Stimulated activated naive CD8-positive, alpha-beta T cell treated with anti-CD3 and anti-CD28 coated beads, Interleukin-15, amount 100 ng/mL, for 72 hours (primary cell): ENCODE measurements at places on chromosomes 16 and 17.

DNA sequence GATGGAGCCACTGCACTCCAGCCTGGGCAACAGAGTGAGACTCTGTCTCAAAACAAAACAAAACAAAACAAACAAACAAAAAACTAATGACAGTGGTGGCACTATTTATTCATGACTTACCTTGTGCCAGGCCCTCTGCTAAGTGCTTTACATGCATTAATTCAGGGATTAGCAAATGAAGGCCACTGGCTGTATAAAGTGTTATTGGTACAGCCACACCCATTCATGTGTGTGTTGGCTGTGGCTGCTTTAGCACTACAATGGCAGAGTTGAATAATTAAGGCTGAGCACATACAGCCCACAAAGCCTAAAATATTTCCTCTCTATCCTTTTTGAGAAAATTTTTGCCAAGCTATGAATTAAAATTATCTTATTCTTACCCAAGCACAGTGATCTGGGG is 531.8 kb upstream of the CDH5 start:
- DNase-seq = no peak

DNA sequence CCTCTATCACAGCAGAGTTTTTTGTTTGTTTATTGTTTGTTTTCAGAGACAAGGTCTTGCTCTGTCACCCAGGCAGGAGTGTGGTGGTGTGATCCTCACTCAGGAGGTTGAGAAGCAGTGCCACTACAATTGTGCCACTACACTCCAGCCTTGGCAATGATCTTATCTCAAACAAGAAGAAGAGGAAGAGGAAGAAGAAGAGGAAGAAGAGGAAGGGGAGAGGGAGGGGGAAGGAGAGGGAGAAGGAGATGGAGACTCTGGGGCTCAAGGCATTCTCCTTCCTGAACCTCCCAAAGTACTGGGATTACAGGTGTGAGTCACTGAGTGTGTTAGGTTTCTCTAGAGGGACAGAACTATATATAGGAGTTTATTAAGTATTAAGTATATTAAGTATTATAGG is 17.1 kb upstream of the C17orf58 start:
- no peak for DNase-seq

- DNase-seq = peak; percentile 65
Observed at GRCh38 chr16:87874639-87875427, 5.5 kb upstream of the SLC7A5 start.

- no peak for DNase-seq
Observed at GRCh38 chr16:12420661-12421209, 383.0 kb downstream of the CPPED1 start.

- no peak for DNase-seq
Observed at GRCh38 chr17:19610311-19610710, 38.2 kb upstream of the ALDH3A2 start.

GRCh38 chr16:4428500-4428899 is 2.8 kb downstream of the DNAJA3 start:
- DNase-seq = no peak

DNA sequence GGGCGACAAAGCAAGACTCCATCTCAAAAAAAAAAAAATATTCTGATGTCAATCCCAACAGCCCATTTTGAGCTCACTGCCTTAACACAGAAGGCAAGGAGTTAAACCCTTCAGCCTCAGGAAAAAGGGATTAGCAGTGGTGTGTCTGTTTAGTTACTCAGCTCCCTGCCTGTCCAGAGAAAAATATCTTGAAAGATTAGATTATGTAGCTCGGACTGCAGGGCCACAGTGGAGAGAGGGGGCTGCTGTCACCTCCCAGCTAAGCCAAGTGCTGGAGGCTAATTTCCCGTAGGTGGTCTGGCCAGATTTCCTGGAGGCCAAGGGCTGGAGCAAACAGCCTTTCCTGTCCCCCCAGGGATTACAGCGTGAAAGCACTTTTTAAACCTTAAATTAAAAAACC is 50.3 kb downstream of the C16orf95 start:
- no peak for DNase-seq

- DNase-seq = no peak
Observed at GRCh38 chr16:53707671-53708070, 3.7 kb downstream of the FTO start.

- no peak for DNase-seq
Observed at GRCh38 chr17:58283674-58284612, 3.2 kb upstream of the MPO start.

GRCh38 chr17:74303305-74303704 is 22.7 kb upstream of the KIF19 start:
- no peak for DNase-seq

- DNase-seq = no peak
Observed at GRCh38 chr16:66480265-66481080, 53.4 kb downstream of the BEAN1 start.

GRCh38 chr17:1201132-1201702 is 21.4 kb upstream of the ABR start:
- DNase-seq = peak; percentile 65

DNA sequence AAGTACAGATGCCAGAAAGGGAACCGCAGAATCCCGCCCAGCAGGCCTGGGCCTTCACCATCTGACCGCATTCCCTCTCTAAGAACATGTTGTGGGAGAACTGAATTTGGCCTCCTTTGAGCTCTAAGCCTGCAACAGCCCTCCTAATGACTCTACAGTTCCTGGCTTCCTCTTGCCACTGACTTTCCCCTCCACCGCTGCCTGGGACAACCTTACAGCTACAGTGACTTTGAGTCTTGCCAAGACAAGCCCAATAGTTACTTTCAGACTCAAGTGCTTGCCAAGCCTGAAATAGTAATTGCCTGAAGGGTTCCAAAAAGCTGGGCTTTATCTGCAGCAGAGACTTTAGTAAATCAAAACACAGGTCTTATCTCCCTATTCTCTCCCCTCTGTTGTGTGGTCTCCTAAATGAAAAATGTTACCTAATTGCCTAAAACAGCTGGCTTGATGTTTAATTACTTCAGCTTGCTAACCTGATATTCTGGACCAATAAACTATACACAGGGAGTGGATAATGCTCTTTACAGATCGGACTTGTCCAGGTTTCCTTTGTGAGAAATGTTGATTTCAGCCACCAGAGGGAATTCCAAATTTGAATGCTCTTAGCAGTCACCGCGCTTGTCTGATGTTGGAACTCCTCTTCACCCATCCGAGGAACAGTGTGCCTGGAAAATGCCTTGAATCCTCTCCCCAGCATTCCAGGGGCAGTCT is 85.1 kb upstream of the TBX2 start:
- DNase-seq = no peak

DNA sequence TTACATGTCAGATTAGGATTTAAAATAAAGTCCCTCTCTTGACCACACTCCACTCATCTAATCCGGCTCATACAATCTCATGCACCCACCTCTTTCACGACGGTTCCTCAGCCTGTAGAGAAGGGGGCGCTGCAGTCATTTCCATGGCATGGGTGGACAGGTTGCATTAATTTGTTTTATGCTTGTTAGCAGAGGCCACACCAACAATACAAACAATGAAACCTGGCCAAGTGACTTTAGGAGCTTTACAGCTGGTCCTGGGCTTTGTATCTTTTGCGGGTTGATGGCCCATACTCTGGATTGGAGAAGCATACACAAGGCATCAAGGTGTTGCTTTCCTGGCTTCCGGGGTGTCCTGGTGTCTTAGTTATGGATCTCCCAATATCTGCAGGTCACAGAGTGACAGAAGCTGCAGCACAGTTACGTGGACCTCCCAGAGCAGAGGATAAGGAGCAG is 9.7 kb upstream of the SNF8 start:
- DNase-seq = no peak

DNA sequence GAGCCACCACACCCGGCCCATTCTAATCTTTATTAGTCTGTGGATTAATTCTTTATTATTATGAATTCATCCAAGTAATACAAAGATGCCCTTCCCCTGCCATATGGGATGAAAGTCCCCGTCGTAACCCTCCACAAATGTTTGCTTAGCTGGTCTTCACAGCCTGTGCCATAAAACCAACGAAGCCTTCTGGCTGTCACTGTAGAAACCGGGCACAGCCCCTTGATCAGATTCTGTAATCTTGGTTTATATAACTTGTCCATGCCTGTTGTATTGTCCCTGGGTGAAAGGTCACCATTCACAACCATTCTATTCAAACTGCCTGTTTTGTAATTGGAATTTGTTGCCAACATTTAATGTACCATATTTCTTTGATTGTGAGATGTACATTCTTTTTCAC is 66.5 kb downstream of the ATP2C2 start:
- no peak for DNase-seq

DNA sequence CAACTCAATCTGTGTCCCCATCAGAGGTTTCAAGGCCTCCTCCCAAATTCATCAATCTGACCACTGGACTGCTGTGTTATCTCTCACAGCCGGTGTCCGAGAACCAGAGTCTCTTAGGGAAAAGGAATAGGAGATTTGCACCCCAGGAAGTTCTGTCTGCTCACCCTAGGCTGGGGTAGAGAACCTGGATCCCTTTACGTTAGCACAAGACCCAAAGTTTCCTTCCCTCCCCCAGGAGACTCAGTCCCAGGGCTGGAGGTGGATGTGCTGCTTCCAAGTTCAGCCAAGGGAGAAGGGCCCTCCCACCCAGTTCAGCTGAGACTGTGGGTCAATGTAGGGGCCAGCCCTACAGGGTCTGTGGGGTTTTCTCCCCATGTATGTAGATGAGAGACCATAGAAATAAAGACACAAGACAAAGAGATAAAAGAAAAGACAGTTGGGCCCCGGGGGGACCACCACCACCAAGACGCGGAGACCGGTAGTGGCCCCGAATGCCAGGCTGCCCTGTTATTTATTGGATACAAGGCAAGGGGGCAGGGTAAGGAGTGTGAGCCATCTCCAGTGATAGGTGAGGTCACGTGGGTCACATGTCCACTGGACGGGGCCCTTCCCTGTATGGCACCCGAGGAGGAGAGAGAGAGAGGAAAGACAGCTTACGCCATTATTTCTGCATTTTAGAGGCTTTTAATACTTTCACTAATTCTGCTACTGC is 22.7 kb upstream of the OR1F1 start:
- DNase-seq = no peak

DNA sequence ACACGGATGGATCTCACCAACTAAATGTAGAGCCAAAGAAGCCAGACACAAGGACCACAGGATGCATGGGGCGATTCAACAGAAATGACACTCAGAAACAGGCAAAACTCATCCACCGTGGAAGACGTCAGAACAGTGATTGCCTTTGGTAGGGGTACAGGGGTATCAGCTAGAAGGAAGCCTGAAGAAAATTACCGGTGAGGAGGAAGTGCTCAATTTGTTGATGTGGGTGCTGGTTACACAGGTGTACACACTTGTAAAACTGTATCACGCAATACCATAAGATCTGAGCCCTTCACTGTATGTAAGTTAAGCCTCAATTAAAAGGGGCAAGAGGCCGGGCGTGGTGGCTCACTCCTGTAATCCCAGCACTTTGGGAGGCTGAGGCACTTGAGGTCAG is 226.1 kb downstream of the C16orf78 start:
- no peak for DNase-seq

- no peak for DNase-seq
Observed at GRCh38 chr16:8848939-8849391, 19.8 kb downstream of the CARHSP1 start.

GRCh38 chr17:37025847-37026530 is 77.2 kb downstream of the AATF start:
- peak; percentile 14 for DNase-seq

- no peak for DNase-seq
Observed at GRCh38 chr16:10601444-10602408, 21.3 kb upstream of the EMP2 start.

DNA sequence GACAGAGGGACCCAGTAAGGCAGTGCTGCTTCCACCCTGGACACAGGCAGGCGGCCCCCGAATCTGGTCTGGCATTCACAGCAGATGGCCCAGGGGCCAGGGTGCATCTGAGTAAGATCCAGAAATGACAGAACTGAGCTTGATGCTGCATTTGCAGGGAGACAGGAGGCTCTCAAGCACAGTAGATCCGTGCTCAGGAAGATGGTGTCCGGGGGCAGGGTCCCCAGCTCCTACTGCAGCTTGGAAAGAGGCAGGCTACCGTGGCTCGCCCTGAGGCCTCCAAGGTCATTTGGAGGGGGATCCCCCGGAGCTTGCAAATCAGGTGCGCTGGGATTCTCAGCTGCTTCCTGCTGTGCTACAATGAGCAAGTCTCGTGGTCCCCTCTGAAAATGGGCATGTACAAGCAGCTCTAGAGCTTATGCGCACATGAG is 2.2 kb downstream of the C16orf95 start:
- no peak for DNase-seq

- DNase-seq = no peak
Observed at GRCh38 chr17:75779987-75780889, 4.4 kb upstream of the UNK start.

- DNase-seq = peak; percentile 57
Observed at GRCh38 chr16:57022445-57022844, 33.1 kb downstream of the NLRC5 start.

DNA sequence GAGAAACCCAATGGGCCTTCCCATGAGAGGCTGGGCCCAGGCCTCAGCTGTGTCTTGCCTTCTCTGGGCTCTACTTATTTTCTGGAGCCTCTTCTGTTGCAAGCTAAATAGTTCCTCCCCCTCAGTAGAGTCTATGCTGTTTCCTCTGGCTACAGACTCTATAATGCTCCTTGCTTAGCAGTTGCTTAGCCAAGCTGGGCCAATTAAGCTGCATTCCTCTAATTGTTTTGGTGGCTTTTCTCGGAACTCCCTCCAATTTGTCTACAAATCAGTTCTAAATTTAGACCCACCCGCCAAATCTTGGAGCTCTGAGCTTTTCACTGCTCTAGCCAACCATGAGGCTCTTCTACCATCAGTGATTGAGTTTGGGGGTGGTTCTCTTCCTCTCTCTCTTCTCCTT is 302.7 kb upstream of the ASIC2 start:
- no peak for DNase-seq

- no peak for DNase-seq
Observed at GRCh38 chr16:67299269-67299668, 19.9 kb downstream of the PLEKHG4 start.

- no peak for DNase-seq
Observed at GRCh38 chr16:27754788-27755690, 205.1 kb downstream of the KATNIP start.

- DNase-seq = no peak
Observed at GRCh38 chr17:31594416-31594815, 202.9 kb downstream of the RAB11FIP4 start.

DNA sequence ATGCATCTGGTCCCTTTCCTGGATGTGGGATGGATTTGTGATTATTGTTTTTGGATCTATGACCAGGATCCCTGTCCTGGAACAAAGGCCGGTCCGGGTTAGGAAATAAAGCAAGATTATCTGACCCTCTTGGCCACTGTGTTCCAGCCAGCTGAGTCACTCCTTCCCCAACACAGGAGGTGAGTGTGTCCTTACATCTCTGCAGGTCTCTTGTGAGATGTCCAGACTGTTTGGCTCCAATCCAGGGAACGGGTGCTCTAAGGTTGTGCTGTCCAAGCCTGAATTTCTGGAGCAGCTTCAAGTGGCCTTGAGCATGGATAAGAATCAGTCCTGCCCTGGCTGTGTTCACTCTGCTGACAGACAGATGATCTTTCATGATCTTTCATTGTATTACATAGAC is 136.5 kb upstream of the CCL2 start:
- no peak for DNase-seq
